ENCODE measurements at places on chromosomes 12 and 14. TPM values are rescaled to one million over a fixed set of nuclear protein-coding genes. Genes with fewer than 3 reads are reported as not detected.

LMNTD1 gene
- not detected for total RNA-seq

IL25 gene
- total RNA-seq: not detected

FGF6 gene
- total RNA-seq: not detected

PARP11 gene
- 17.4 TPM for total RNA-seq
